ENCODE measurements at places on chromosomes 2 and 18.

GRCh38 chr18:62784338-62784965 lies 69.1 kb downstream of the PHLPP1 start:
- DNase-seq: no peak

DNA sequence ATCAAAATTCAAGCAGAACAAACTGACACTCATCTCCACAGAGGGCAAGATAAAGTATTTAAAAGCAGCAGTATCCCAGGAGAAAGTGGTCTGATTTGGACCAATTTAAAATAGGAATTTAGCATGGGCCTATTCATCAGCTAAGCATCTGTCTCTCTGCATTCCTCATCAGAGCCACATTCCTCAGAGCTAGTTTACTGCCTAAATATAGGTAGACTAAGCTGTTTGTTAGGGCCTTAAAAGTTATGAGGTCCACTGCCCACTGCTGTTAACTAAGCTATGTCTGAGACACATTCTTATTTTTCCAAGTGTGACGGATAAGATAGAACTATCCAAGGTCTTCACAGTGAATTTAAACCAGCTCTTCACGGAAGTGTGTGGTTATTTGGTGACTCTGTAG lies 17.6 kb downstream of the NEB start:
- DNase-seq: no peak

- no peak for DNase-seq
These were observed 303.7 kb downstream of the PTPRM start for GRCh38 chr18:7870855-7871254.

DNA sequence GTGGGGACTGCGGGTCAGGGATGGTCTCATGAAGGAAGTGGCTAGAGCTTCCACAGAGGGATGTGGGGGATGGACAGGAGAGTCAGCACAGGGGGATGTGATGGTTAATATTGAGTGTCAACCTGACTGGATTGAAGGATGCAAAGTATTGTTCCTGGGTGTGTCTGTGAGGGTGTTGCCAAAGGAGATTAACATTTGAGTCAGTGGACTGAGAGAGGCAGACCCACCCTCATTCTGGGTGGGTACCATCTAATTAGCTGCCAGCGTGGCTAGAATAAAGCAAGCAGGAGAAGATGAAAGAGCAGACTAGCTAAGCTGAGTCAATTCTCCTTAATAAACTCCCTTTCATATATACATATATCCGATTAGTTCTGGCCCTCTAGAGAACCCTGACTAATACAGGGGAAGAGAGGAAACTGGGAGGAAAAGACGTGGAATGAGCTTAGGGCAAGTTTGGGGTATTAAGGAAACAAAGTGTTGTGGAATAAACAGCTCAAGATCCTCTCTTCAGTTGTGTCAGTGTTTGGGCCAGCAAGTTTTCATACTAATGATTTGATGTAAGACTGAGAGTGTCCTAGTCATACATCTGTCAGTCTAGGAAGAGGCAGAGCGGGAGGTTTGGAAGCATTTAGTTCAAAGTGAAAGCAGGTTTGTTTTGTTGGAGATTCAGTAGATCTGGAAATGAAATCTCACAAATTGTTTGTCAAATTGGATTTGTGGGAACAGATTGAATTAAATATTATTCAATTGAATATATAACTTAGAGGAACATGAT lies 135.2 kb upstream of the NT5C1B start:
- no peak for DNase-seq

DNA sequence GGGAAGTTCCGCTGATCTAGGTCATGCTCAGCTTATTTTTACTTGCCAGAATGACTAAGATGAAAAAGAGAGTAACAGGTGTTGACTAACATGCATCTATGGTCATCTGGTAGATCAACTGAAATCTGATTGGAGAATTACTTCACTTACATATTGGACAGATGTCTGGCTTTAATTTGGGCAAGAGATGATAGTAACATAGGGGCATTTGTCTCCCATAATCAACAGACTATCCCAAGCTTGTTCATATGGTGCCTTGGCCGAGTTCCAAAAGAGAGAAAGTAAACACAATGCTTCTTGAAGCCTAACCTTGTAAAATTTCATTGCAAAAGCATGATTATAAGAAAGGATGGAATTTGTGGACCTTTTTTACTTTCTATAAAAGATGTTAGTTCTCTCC lies 503.7 kb downstream of the ADCYAP1 start:
- no peak for DNase-seq

DNA sequence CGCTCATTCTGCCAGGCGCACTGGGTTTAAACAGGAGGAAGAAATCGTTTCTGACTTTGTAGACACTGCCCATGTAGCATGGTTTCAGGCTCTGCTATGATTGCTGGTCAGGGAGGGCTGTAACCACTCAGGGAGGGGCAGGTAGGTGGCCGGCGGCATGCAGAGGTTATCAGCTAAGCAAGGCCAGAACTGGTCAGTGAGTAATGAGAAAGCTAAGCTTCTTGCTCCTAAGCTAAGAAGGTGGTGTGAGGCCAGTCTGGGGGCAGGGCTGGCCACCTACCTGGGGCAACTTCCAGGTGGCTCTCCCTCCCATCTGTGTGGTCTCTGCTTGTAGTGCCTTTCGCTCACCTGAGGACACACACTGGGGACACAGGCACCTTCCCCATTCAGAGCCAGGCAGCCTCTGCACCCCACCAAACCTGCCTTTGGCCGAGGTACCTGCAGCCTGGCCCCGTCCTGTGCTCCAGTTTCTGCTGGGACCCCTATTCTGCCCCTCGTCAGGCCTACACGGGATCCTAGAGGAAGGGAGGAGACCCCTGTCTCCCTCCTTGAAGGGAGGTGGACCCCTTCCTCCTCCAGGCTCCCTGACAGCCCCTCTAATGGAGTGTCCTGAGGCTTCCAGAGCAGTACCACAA lies 195.9 kb downstream of the SEPTIN10 start:
- DNase-seq: no peak

GRCh38 chr2:46056541-46056940 lies 240.7 kb upstream of the EPAS1 start:
- DNase-seq: no peak

DNA sequence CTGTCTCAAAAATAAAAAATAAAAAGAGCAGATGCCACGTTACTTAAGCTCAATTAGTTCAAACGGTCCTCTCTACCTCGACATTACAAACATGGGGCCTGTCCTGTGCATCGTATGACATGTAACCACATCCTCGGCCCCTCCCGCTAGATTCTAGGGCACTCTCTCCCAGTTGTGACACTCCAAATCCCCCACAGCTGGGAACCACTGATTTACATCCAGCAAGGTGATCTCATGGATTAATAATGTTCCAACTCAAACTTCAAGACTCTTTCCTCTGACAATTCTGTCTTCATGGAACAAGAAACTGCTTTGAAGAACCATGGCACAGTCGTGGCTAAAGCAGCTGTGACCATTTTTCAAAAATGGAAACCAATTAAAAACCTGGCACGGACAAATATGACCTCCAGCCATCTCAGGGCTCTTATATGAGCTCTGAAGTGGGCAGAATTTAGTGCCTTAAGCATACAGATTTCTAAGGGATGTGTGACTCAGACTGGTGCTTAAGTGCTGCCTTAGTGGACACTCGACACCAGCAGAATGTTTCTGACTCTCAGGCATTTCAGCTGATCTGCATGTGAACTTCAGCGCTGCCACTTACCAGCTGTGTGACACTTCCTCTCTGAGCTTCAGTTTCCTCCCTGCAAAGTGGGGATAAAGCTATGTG lies 31.7 kb upstream of the ASAP2 start:
- DNase-seq: no peak

DNA sequence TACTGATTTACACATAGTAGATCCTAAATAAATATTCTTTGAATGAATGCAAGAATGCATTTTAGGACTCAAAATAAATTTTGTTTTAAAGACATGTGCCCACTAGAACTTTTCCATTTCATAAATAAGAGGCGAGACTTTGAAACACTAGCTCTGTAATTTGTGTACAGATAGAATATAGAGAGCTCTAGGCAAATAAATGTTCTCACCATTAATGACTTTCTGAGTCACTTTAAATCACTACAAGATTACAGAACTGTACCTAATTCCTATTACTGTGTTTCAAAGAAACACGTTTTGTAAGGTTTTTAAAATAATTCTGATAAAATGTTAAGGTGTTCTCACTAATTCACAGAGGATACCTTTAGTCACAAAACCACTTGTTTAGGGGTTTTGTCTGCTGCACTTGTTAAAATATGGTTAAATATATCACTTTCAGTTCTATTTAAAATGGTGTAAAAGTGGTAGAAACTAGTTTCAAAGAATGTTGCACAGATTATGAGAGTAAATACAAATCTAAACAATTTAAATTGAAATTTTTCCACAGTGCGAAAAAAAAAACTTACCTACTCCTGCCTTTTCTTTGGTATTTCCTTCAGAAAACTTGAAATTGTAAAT lies 158.7 kb upstream of the ZC3H15 start:
- DNase-seq: no peak

GRCh38 chr2:84115173-84115857 lies 343.8 kb downstream of the SUCLG1 start:
- DNase-seq: no peak

- no peak for DNase-seq
These were observed 238.5 kb downstream of the HNMT start for GRCh38 chr2:138202762-138203161.

GRCh38 chr2:198488964-198489363 lies 684.6 kb downstream of the PLCL1 start:
- no peak for DNase-seq
